ENCODE measurements at places on chromosomes 12 and 14.

DNA sequence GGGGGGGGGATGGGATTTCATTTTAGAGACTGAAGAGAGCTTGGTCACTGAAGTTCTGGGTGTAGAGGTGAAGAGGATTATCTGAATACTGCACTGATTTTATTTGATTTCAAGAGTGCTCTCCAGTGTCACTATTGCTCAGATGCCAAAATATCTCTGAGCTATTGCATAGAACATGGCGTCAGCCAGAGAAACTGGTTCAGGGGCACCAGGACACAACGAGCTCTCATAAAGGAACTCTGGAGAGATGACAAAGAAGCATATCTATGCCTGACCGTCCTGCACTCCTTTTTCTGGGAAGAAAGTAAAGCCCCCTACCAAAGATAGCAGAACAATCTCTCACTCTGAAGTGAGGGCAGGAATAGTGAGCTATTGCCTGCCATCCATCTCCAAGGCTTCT is 2.0 kb downstream of the SLC7A8 start:
- no peak for DNase-seq

GRCh38 chr14:92037989-92038388 is 1.9 kb downstream of the TRIP11 start:
- DNase-seq = no peak

DNA sequence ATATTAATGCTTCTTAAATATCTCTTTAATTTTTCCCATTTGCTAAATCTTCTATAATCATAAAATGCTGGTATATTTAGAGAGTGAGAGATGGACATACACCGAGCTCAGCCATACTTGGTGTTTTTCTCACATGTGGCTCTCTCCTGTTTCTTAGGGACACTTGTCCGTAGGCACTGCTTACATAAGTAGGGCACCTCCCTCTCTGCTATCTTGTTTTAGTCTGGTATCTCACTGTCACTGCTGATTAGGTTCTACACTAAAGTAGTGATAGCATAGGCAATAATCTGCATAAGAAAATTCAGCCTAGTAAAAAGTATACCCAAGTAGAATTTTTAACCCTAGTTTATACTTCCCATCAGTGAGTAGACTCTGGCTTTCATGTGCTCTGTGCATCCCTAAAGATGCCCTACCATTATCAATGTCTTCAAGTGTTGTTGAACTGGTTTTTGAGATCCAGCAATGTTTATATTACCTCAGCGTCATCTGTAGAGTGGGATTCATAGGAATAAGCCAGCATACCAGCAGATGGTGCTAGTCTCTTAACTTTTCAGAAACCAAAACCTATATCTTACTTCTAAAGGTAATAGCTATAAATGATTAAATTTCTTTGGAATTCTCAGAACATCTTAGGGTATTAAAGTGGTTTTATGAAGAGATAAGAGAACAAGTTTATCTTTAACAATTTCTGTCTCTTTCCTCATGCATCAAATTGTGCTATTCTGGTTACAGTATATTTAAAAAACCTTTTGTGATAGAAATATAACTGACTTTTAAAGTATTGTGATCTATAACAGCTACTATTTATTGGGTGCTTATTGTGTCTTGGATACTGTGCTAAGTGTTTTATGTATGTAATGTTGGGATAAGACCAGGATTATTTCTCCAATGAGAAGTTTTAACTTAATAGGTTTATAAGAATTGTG is 32.9 kb downstream of the ARID2 start:
- no peak for DNase-seq

- DNase-seq = no peak
These were observed at the start of gene RFX4 for GRCh38 chr12:106582641-106583230. RFX4 (plus strand) TSS chr12:106583004; CDS start chr12:106583321, 317 bp downstream.

- DNase-seq = no peak
These were observed 148.7 kb downstream of the CCDC59 start for GRCh38 chr12:82209533-82209932.

- no peak for DNase-seq
These were observed 52.4 kb downstream of the ANAPC7 start for GRCh38 chr12:110351119-110351518.

GRCh38 chr12:19107750-19108149 is 21.8 kb upstream of the PLEKHA5 start:
- no peak for DNase-seq

DNA sequence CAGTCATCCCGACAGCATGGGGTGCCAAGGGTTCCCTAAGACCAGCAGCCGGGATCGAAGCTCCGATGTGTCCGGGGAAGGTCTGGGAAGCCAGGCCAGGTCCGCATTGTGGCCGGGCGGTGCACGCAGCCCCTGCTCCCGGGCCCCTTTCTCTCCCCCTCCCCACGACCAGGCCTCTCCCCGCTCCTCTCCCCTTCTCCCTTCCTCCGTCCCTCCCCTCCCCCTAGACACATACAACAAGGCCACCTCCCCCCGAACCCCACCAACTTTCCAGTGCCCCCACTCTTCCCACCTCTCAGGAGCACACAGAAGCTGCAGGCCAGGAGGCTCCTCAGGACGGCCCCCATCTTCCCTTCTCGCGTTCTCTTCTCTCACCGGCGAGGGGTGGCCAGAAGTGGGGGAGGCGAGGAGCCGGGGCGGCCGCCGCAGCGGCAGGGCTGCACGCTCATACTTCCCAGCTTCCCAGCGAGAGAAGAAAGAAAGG is 413 bp downstream of the LRP6 start:
- no peak for DNase-seq
